Activated CD8-positive, alpha-beta memory T cell treated with anti-CD3 and anti-CD28 coated beads for 36 hours (primary cell): ENCODE measurements at places on chromosomes 6 and 20. TPM values are rescaled to one million over a fixed set of nuclear protein-coding genes. Genes with fewer than 3 reads are reported as not detected.

The SRC gene
- total RNA-seq: 2.3 TPM

The MCCD1 gene
- total RNA-seq: not detected

The TCP1 gene
- 635 TPM for total RNA-seq

The SFTA2 gene
- total RNA-seq: not detected

The HLA-DQB2 gene
- not detected for total RNA-seq

The LY6G5C gene
- total RNA-seq: 3.5 TPM

The NHSL1 gene
- 0.19 TPM for total RNA-seq

The PSORS1C2 gene
- total RNA-seq: not detected

The PPP1R18 gene
- total RNA-seq: 149 TPM

The TFAP2B gene
- total RNA-seq: not detected

The TAGAP gene
- total RNA-seq: 119 TPM

The TULP1 gene
- total RNA-seq: not detected

The SFT2D1 gene
- total RNA-seq: 51.8 TPM

The SLC17A1 gene
- not detected for total RNA-seq

The MYH7B gene
- total RNA-seq: 0.17 TPM

The CD93 gene
- total RNA-seq: 0.36 TPM

The PLG gene
- total RNA-seq: not detected

The CAGE1 gene
- total RNA-seq: 0.13 TPM

The SULF2 gene
- 0.78 TPM for total RNA-seq

The ETV7 gene
- 0.36 TPM for total RNA-seq

The MUC21 gene
- not detected for total RNA-seq

The FAXC gene
- 0.10 TPM for total RNA-seq
